Thymus (tissue), 14 donors: ENCODE measurements at places on chromosomes 13 and 19.
A peak's percentile ranks its signal among the peaks of the same experiment; 100 is the strongest.

- DNase-seq, result no peak
Observed at GRCh38 chr13:36518707-36519106, 86.4 kb downstream of the CCNA1 start.

GRCh38 chr13:83168590-83168989 is 713.7 kb downstream of the SLITRK1 start:
- no peak for DNase-seq

DNA sequence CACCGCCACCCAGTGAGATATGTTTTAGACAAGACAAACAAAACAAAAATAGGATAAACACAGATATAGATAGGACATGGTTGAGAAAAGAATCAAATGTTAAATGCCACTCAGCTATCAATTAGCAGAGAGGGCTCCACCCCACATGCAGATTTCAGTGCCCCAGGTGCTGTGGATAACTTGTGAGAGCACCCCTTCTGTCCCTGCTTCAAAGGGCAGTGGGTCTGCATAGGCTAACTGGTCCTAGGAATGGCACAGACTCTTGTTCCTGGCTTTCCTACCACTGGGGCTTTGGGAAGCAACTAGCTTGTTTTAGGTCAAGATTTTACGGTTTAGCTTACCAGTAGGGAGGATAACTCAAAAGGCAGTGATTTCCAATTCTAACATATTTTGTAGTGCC is 460.3 kb downstream of the TSHZ3 start:
- DNase-seq, result no peak

- no peak for DNase-seq
Observed at GRCh38 chr13:29254626-29255370, 340.7 kb downstream of the SLC7A1 start.

- no peak for DNase-seq
Observed at GRCh38 chr13:102968572-102969228, 97.5 kb downstream of the SLC10A2 start.

DNA sequence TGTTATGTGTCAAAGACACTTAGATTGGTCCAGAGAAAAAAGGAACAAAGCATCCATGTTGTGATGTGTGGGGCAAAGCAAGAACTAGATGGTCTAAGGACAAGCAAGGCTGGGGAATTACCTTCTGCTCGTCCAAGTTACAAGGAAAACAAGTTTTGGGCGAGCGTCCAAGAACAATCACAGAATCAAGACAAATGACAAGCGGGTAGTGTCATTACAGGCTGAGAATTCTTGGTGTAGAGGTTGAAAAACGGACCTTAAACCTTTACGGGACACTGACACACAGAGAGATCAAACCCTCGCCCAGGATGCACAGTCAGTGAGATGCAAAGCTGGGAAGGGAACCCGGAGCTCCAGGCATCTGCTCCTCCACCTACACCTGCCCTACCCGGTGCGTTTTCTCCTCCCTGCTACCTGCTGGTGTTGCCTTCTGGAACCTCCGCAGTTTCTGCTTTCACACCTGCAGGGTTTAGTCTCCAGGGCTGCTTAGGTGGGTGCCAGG is 515 bp upstream of the ZNF324B start:
- no peak for DNase-seq

- DNase-seq, result no peak
Observed at GRCh38 chr13:76854894-76855293, 31.3 kb downstream of the KCTD12 start.

DNA sequence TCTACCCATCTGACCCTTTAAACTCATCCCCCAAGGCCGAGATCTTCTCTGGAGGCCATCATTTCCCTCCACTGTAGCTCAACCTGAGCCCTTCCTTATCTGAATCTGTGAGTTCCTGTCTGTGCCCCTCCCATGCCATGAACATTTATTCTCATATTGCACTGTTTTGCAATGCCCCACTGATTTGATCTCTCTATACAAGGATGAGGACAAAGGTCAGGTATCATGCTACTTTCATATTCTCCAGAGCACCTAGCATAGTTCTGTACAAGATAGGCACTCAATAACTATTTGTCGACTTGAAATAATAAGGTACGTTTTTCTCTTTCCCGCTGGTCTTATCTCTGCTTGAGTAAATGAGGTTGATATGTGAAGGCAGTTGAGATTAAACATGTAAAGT is 135.5 kb downstream of the KLF5 start:
- DNase-seq, result no peak

GRCh38 chr19:6501740-6502648 is at the start of gene TUBB4A:
Gene TUBB4A (minus strand): TSS chr19:6502309. CDS start chr19:6502212, 97 bp downstream.
- DNase-seq, result no peak

DNA sequence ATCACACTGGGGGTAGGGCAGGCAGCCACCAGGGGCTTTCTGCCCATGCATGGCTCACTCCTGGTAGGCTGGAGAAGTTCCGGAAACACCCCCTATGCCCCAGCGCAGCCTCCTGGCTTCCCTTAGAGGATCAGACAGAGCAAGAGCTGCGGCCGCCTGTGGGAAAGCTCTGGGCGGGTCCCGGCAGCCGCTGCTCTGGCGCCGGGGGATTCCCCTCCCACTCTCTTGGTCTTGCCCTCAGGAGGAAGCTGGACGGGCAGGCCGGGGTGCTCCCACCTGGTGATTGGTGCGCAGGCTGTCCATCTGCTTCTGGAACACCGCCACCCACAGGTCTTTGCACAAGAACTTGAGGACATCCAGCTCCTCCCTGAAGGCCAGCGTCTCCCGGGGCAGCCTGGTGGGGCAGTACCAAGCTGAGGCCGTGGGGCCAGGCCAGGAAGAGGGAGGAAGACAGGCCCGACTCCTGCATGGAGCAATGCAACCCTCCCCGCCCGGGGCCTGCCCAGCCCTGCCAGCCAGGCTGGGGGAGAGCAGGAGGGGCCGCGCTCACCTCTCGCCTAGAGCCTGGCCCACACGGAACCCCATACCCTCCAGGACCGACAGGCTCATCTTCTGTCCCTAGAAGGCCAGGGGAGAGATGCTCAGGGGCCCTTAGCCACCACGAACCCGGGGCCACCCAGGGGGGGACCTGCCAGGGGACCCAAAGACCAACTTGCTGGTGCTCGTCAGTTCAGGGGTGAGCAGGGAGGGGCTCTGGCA is 4.0 kb upstream of the NKPD1 start:
- peak; percentile 57 for DNase-seq

- DNase-seq, result no peak
Observed at GRCh38 chr13:48739386-48739964, 85.7 kb downstream of the CYSLTR2 start.

DNA sequence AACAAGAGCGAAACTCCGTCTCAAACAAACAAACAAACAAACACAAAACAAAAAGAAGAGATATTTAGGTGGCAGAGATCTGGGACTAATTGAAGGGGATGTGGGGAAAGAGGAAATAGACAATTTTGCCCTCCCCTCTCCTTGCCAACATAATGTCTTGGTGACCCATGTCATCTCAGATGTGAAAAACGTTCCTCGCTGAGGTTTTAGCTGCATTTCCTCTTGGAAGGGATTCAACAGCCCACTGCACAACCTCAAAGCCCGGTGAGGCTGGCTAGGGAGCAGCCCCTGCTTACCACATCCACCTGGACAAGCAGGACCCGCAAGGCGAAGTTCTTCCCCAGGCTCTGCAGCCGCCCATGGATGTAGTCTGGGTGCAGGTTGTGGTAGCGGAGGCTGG is 4.9 kb downstream of the ERCC1 start:
- no peak for DNase-seq

- DNase-seq, result no peak
Observed at GRCh38 chr13:30666113-30666512, 48.4 kb downstream of the USPL1 start.

- DNase-seq, result no peak
Observed at GRCh38 chr13:36344886-36345437, 1.2 kb downstream of the SPART start.

GRCh38 chr13:113936166-113936965 is 37.5 kb downstream of the C13orf46 start:
- no peak for DNase-seq

GRCh38 chr19:47247308-47247990 is 8.9 kb upstream of the CCDC9 start:
- DNase-seq, result no peak

GRCh38 chr19:3708207-3708931 is at the start of gene TJP3:
Gene TJP3 (plus strand): TSS chr19:3708384. CDS start chr19:3728433, 20,049 bp downstream.
- DNase-seq, result no peak

DNA sequence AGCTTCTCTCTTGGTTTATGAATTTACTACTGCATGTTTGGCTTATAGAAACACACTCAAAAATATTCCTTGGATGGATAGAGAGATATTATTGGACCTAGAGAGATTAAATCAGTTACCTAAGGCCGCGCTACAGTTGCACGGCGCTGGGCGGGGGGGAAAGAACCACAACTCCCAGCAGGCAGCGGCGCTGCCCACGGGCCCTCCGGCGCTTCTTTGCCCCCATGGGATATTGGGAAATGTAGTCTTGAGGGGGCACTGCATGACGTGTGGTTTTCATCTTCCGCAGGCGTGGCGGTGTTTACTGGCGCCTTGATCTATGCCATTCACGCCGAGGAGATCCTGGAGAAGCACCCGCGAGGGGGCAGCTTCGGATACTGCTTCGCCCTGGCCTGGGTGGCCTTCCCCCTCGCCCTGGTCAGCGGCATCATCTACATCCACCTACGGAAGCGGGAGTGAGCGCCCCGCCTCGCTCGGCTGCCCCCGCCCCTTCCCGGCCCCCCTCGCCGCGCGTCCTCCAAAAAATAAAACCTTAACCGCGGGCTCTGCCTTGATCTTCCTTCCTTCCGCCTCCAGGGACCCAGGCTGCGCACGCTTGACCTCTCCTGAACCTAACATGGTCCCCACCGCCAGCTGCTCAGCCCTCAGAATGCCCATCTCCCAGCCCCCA is 4.8 kb downstream of the EMP3 start:
- DNase-seq, result peak; percentile 84

DNA sequence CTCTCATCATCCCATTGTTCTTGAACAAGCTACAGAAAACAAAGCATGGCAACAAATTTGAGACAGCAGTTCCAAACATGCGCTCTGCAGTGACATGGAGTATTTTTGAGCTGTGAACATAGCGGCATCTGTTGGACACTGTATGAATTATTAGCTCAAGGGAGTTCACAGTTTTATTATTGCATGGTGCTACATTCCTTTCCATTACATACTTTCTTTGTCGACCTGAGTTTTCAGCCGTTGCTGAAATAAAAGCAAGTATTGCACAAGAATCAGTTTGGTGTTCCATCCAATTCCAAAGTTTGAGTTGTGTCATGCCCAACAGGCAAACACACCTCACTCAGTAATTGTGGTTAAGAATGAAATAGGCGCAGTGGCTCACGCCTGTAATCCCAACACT is 30.1 kb upstream of the METTL21C start:
- no peak for DNase-seq

DNA sequence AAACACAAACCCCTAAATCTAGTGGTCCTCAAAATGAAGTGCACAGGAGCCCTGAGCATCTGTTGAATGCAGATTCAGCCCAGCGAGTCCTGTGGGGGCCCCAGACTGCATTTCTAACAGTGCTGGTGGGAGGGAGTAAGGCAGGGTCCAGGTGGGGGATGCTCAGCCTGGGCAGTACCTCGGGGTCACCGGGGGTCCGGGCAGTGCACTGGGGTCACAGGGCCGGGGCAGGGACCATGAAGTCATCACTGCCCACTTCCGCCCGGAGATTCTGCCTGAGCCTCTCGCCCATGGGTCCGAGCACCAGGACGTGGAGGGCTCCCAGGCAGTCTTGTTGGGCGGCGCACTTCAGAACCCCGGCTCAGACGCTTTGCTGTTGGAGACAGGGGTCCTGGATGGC is 838 bp upstream of the ATP4B start:
- DNase-seq, result no peak

DNA sequence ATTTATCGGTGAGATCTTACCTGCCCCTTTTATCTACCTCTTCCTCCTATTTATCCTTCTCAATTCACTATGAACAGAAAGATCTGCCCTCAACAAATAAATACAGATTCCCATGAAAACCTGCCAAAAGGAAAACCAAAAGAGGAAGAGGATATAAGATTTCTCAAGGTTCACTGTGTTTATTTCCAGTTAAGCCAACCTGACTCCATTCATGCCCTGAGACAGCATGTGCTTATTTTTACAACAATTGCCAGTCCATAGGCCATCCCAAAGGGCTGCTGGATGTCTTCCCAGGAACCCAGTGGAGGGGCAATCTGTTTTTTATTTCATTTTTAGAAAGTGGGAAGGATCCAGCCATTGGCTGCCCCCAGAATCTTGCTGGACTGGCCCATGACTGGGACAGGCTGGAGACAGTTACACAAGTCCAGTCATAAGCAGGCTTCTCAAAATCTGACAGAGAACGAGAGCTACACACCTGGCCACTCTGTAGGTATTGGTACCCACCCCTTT is 209.1 kb downstream of the IRS2 start:
- no peak for DNase-seq

DNA sequence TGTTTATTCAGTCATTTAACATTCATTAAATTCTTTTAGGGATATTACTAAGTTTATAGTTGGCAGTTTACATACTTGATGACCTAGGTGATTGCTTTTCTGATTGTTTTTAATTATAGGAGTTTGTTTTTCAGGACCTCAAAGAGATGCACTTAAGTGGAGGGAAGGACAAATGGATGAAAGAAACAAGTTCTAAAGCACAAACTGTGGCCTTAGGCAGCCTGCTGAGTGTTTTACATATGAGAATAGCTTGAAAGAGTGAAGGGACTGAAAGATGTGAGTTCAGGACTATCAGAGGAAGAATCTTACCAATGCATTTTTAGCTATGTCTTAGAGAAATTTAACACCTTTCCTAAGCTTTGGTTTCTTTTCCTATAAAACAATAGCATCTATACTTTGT is 402.6 kb downstream of the KLF12 start:
- DNase-seq, result no peak

- DNase-seq, result no peak
Observed at GRCh38 chr19:36423925-36424324, 5.5 kb upstream of the ZFP82 start.

DNA sequence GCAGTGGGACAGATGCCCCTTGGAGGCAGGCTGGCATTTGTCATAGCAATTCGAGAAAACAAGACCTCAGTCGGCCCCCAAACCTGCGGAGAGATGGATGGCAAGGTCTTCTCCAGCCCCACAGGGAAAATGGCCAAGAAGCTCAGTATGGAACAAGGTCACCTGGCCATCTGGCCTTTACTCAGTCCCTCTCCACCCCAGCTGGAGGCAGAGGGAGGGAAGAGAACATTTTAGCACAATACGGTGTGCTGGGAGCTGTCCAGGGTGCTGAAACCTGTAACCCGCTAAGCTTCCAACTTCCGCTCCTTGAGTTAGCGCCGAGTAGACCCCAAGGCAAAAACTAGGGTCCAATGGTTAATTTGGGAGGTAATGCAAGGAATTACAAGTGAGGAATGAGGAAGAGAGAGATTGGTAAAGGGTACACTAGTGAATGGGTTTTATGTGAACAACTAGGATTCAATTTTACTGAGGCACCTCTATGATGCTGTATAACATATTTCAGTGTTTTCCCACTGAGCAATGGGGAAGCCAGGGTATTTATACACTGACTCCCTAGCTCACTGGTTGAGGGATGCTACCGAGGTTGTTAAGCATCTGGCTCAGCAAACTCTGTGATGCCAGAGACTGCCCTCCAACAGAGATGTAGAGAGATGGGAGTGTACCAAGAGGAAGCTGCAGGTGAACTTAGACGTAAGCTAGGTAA is 64.3 kb downstream of the CACNA1A start:
- DNase-seq, result peak; percentile 60
